Retina (tissue), 1 donor: ENCODE measurements at places on chromosomes 5 and 9.
A peak's percentile ranks its signal among the peaks of the same experiment; 100 is the strongest.

GRCh38 chr5:60722416-60722815 lies 22.4 kb upstream of the DEPDC1B start:
- DNase-seq: no peak

DNA sequence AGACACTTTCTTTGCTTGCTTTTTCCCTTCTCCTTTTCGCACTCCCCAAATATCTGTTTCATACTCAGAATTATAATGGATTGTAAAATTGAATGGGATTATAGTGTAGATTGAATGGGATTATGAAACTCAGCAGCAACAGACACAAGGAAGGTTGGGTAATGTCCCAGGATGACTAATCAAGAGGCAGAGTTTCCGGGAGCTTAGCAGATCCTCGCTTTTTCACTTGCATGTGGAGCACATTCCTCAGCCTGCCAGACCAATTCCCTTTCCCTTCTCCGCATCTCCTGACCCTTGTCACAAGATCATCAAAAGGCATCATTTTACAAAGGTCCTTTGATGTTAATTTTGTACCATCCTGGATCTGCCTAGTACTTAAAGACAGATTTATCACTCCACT lies 55.1 kb upstream of the SLC1A1 start:
- DNase-seq: no peak

GRCh38 chr5:93588352-93589151 lies 5.5 kb downstream of the NR2F1 start:
- peak; percentile 85 for DNase-seq

DNA sequence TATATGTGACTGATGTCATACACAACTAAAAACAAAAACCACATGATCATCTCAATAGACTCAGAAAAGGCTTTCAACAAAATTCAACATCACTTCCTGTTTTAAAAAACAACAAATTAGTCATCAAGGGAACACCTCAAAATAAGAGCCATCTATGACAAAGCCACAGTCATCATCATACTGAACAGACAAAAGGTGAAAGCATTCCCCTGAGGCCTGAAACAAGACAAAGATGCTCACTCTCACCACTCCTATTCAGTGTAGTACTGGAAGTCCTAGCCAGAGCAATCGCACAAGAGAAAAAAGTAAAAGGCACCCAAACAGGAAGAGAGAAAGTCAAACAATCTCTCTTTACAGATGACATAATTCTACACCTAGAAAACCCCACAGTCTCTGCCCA lies 893.5 kb upstream of the EDIL3 start:
- no peak for DNase-seq

DNA sequence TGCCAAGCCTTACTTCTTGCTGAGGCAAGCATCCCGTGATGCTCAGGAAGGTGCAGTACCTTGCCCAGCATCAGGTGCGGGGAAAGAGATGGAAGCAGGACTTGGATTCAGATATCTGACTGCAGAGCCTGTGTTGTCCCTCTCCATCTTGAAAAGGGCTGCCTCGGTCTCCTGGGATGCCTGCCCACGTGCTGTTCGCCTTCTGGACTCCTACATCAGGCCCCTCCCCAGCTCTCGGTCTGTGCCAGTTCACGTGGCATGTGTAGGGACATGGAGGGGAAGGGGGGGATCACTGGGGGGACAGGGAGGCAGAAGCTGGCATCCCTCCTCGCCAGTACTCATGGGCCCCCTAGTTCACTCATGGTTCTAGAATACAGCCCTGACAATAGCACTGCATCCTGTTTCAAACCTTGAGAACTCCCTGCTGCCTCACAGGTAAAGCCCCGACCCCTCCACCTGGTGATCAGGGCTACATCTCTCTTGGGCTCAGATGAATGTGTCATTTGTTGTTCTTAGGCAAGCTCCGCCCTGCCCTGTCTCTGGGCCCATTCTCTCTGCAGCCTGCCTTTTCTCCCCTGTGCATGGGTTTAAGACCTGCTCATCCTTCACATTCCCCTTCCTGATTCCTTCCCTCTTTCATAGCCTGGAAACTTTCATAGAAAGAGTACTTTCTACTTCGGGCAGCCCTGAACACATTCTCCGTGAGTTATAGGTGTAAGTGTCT lies 38.9 kb upstream of the SLC25A51 start:
- DNase-seq: no peak

- no peak for DNase-seq
Measured at GRCh38 chr9:79360387-79361347, 211.1 kb upstream of the TLE4 start.

- DNase-seq: peak; percentile 77
Measured at GRCh38 chr9:121699571-121700164, 48.2 kb downstream of the DAB2IP start.
